ENCODE measurements at places on chromosomes 11 and 22.

DNA sequence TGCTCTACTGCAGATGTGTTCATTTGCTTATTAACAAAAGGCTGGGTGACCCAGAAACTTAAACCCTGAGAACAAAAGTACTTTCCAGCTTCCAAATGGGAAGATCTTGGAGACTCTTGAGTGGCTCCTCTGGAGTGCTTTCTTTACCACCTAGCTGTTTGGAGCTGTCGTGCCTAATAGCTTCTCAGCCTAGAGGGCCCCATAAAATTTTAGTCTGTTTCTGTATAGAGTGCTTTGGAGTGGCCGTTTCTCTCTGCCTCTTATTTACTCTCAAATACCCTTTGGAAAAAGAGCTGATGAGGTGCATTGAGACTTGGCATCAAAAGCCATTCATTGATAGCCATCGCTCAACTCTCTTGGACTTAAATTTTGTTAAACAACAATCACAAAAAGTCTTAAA, 50.7 kb downstream of the ZNRF3 start:
- DNase-seq: peak; percentile 10

DNA sequence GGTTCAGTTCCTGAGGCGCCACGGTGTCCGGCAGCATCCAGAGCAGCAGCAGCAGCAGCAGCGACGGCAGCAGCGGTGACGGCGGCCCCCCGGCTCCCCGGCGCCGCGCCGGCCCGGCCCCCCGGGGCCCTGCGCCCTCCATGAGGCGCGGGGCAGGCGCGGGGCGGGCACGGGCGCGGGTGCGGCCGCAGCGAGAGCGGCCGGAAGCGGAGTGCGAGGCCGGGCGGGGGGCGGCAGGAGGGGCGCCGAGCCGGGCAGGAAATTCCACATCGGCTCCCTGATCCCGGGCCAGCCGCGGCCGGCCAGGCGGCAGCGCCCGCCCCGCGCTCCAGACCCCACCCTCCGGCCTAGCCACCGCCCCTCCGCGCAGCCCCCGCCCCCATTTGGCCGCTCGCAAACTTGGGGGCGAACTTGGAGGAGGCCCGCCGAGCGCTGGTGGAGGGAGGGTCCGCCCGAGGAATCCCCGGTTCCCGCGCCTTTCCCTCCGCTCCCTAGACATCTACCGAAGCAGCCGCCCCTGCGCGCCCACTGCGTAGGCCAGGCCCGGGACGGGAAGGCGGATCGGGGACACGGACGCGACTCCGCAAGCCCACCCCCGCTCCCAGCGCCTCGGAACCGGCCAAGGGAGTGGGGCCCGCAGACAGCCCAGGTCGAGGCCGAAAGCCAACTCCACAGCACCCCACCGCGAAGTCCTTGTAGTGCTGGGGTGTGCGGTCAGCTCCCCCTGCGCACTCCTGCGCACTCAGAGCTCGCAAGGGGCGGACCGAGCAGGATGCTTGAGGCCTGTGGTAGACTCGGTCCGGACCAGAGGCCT, at the start of gene SCARF2:
SCARF2 (minus strand) TSS at position 213 of the 814 bp plus-strand sequence; CDS start at position 142, 71 bp downstream.
- DNase-seq: peak; percentile 43

DNA sequence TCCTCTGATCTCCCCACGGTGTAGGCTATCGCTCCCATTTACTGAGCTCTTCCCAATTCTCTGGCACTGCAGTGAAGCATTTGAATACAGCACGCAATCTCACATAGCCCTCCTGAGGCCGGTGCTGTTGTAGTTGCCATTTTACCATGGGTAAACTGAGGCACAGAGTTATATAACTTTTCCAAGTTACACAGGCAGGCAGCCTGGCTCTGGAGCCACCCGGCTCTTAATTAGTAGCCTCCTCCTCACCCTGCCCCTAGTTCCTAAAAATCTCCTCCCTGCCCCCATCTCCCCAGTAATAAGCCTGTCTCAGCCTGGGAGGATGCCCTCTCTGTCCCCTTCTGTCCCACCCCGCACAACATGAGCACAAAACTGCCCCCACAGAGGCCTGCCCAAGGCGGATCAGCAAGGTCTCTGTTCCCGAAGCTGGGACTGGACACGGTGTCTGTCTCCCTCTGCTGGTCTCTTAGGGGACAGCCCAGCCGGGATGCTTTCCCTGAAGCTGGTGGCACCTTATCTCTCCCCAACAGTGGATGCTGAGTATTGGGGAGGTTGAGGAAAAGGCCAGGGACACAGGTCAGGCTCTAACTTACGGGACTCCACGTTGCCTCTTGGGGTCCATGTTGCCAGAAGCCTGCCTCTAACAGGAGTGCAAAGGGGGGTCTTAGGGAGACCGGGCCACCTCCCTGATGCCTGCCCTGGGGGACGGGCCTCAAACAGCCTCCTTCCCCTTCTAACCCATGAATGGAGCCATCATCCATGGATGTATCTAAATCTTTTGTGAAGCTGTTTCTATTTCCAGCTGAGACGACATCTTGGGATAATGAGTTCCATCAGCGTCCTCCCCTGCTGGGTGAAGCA, 9.1 kb upstream of the CLCF1 start:
- DNase-seq: peak; percentile 44

GRCh38 chr11:79227767-79228755, 212.8 kb downstream of the TENM4 start:
- no peak for DNase-seq

DNA sequence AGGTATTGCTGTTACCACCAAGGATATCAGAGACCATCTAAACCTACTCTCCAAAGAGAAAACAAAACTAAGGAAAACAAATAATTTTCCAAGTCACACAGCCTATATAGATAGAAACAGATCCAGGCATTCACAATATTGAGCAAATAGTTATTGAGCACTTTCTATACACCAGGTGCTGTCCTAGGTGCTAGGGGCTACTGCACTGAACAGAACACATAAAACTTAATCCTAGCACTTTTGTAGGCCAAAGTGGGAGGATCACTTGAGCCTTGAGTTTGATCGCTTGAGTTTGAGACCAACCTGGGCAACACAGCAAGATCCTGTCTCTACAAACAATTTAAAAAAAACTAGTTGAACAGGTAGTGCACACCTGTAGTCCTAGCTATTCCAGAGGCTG, 44.6 kb downstream of the SERGEF start:
- no peak for DNase-seq

GRCh38 chr11:12286606-12287005, 90.8 kb upstream of the PARVA start:
- no peak for DNase-seq

DNA sequence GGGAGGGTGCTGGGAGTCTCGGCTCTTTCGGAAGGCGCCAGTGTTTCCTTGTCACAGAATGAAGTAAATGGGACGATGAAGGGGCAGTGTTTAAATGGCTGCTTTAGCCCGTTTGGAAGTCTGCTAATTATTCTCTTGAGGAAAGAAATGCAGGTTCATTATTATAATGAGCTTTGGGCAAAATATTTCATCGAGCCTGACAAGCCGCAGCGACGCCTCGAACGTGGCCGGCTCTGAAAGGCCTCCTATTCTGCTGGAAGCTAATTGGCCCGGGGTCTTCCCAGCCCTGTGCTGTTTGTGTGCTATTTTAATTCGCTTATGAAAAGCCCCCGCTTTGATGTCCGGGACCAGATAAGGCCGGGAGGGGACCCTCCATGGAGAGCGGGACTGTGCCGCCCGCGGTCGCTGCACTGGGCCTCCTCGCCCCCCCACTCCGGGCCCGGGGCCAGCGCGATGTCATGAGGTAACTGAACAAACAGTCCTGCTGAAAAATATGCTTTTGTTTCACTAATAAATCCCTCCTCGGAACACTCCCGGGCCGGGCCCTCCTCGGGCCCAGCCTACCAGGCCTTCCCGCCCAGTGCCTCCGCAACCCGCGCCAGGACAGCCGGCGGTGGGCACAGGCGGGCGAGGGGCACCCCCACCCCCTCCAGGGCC, 78.4 kb downstream of the CDKN1C start:
- no peak for DNase-seq

DNA sequence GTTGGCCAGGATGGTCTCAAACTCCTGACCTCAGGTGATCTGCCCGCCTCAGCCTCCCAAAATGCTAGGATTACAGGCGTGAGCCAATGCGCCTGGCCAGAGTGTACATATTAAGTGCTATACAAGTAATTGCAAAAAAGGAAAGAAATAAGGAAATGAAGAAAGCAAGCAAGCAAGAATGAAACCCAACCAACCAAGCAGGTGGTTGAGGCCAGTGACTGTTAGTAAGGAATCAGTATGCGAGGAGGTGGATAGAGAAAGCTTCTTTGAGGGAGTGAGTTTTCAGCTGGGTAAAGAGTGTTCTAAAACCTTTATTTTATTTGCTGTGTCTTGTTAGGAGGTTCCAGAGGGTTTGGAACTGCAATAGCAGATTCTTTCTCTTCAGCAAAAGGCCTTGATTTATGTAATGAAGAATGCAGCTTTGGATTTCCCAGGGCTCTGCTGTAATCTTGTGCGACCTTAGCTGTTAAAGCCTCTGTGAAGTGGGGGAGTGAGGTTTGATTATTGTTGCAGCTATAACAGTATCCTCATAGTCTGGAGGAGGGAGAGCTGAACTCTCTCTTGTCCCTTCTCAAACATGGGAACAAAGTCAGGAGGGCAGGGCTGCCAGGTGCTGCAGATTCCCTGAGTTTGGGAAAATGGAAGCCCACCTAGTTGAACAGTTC, 5.7 kb downstream of the AMPD3 start:
- DNase-seq: no peak

DNA sequence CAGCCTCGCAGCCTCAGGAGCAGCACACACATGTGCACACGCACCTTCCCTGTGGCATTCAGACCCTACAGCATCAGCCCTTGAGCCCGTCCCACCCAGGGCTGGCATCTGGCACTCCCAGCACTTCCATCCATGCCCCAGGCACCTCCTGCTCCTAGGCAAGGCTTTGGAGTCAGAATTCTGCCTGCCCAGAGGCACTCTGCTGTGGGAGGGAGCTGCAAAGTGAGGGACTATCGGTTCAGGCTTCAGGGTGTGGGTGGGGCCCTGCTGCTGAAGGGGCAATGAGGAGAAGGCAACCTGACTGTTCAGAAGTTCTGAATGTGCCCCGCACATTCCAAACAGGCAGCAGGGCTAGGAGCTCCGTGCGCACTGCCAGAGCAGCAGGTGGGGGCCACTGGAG, 39.7 kb downstream of the NECTIN1 start:
- no peak for DNase-seq

GRCh38 chr11:68275721-68276507, 4.1 kb upstream of the C11orf24 start:
- DNase-seq: no peak

GRCh38 chr11:70633610-70634009, 235.3 kb downstream of the CTTN start:
- DNase-seq: no peak

DNA sequence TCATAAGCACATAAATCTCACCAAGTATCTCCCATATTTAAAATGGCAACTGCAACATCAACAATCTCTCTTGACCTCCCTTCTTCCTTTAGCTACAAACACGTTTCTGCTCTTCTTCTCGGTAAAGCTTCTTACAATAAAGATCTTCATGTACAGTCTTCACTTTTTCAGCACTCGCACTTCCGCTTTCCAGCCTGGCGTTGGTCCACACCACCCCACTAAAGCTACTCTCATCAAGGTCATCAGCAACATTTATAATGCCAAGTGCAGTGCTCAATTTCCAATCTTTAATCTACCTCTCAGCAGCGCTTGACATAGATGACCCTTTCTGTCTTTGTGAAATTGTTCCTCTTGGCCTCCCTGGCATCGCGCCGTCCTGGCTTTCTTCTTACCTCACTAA, 33.6 kb downstream of the NTM start:
- no peak for DNase-seq

DNA sequence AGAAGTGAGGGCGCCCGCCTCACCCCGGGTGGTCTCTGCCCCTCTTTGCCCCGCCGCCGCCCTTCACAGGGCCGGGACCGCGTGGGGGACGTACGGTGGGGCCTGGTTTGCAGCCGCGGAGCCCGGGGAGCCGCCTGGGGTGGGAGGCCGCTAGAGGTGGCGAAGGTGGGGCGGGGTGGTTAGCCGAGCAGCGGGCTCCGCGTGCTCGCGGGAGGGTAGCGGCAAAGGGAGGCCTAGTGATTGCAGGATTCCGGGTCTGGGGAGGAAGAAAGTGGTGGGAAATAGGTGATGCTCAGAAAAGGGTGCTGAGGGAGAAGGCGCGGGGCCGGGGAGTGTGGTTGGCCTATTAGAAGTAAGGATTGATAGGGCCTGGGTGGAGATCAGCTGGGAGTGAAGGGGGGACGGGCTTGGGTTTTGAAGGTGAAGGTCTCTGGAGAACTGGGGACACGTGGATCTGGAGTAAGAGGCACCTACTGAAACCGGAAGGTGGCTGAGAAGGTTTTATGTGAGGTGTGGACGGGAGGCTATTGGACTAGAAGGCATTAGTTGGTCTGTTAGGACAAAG, 571 bp downstream of the FAR1 start:
- no peak for DNase-seq

GRCh38 chr11:68652683-68653156, 31.6 kb upstream of the GAL start:
- DNase-seq: no peak

- DNase-seq: no peak
Measured at GRCh38 chr22:42365942-42366695, 66.1 kb downstream of the NFAM1 start.

GRCh38 chr11:112000703-112001102, 24.5 kb upstream of the DLAT start:
- DNase-seq: no peak

Measured in NCI-H2227 treated with DMSO at 0.1 percent for 48 hours (cell line).